GM13977 (cell line): ENCODE measurements at places on chromosomes 6 and 20.

DNA sequence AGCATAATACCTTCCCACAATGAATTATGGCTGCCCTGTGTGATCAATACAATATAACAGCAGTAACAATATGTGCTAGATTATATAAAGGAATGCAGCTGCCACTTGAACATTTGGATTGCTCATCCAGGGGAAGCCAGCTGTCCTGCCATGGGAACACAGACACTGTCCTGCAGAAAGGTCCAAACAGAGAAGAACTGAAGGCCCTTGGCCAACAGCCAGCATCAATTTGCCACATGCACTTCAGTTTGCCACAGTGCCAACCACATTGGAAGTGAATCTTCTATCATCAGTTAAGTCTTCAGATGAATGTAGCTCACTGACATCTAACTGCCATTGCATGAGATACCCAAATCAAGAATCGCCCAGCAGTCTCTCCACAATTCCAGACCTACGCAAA lies 332.4 kb downstream of the PRKN start:
- DNase-seq = no peak

DNA sequence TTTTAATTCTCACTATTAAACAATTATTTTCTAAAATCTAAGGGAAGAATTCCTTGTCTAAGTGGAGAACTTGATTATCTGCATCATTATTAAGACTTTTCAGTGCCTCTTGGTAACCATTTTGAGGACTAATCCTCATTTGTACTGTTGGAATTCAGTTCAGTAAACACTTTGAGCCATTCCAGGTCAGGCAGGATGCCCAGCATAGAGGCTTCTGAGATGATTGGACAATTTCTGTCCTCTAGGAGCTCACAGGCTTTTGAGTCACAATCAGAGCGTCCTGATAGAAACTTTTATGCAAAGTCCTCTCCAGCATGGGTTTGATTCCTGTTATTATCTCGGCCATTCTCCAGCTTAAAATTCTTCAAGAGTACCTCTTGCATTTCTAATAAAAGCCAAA lies 1304.6 kb downstream of the EPHA7 start:
- DNase-seq = no peak

GRCh38 chr6:110547266-110547964 lies 71.0 kb upstream of the SLC22A16 start:
- no peak for DNase-seq

- DNase-seq = no peak
Observed at GRCh38 chr20:37535443-37536132, 7.9 kb upstream of the BLCAP start.

- no peak for DNase-seq
Observed at GRCh38 chr6:31971279-31971992, 502 bp downstream of the DXO start.

DNA sequence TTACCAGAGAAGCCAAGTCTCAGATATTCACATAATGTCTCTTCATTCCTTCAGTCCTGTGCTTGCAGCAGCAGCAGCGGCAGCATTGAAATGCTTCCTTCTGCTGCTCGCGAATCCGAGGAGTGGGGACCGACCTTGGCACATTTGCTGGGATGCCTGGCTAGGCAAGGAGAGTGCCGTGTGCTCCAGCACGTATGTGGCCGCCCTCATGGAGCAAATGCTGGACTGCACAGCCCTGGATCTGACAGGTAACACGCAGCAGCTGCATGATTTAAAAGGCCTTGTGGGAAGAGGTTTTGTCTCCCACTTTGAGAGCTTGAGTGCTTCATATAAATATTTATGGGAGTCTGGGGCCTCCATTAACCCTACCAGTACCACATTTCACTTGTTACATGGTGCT lies 9.9 kb downstream of the MAFB start:
- DNase-seq = no peak

GRCh38 chr20:61290721-61291120 lies 38.7 kb downstream of the CDH4 start:
- no peak for DNase-seq

DNA sequence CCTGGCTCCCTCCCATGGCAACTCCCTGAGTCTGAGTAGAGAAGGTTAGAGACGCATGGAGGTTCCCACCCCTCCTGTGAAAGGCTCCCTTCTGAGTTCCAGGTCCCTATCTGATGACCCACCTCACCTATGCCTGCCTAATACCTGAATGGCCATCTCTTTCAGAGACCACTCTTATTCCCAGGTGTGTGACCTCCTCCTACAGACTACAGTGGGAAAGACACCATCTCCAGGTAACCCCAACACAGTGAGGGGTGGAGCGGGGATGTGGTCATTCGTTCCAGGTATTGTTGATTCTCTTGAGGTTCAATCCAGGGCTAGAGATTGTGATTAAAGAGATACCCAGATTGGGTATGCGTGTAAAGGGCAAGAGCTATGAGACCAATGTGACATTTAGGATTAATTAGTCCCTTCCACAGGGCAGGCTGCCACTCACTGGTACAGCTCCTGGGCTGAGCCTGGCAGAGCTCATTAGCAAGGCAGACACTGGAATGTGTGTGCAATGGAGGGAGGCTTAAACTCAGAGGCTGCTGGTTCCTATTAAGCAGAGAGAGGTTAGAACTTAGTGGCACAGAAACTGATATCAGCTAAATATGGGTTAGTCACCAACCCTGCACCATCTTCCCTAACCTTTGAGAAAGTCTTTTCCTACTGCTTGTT lies 46.5 kb upstream of the IER3 start:
- no peak for DNase-seq

DNA sequence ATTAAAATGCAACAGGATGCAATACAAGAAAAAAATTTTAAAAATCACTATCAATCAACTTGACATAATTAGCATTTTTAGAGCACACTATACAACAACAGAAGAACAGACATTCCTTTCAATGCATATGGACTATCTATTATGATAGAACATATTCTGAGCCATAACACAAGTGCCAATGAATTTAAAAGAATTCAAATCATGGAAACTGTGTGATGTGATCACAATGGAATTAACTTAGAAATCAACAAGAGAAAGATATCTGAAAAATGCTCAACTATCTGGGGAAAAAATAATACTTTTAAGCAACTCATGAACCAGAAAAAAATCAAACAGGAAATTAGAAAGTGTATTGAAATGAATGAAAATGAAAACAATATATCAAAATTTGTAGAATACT lies 106.3 kb downstream of the ADTRP start:
- no peak for DNase-seq

GRCh38 chr6:15901141-15902115 lies 227.5 kb upstream of the MYLIP start:
- peak; percentile 75 for DNase-seq

GRCh38 chr20:52889225-52889624 lies 82.9 kb upstream of the TSHZ2 start:
- DNase-seq = no peak

DNA sequence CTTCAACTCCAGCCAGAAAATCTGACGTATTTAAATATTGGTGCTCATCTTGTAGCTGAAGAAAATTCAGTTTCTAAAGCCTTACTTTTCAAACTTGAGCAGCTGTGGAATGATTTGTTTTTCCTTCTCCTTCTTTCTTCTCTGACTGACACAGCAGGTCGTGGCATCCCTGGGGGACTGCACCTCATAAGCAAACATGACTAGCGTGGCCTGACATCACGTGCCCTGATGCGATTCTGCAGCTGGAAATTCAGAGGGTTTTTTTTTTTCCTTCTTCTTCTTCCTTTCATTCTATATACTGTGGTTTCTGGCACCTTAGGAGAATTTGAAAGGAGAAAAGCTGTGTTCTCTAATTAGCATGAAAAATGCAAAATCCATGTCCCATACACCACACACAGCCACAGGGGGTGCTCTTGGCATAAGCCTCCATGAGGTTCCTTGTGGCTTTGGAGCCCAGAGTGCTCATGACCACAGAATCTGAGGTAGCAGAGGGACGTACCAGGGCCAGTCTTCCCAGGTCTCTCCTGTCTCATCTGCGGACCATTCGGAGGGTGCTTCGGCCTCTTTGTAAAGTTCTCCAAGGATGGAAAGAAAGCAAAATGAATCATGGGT lies 258.5 kb upstream of the CDH4 start:
- no peak for DNase-seq

GRCh38 chr20:4225745-4226144 lies 210.4 kb upstream of the RNF24 start:
- DNase-seq = no peak

DNA sequence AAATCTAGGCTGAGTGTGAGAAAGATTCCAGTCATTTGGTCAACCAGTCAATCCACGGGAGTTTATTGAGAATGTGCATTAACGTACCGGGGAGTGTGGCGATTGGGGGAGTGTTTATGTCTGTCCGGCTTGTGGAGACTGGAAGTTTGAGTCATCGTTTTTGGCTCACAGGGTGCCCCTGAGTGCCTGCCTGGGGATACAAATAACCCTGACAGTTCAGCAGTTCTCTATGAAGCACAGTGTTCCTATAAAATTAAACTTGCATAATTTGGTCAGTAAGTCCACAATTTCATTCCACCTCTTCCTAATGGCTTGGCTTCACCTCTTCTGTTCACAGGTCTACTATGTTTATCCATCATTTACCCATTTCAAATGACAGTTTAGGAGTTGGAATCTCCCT lies 72.6 kb upstream of the PLEKHG1 start:
- DNase-seq = no peak

DNA sequence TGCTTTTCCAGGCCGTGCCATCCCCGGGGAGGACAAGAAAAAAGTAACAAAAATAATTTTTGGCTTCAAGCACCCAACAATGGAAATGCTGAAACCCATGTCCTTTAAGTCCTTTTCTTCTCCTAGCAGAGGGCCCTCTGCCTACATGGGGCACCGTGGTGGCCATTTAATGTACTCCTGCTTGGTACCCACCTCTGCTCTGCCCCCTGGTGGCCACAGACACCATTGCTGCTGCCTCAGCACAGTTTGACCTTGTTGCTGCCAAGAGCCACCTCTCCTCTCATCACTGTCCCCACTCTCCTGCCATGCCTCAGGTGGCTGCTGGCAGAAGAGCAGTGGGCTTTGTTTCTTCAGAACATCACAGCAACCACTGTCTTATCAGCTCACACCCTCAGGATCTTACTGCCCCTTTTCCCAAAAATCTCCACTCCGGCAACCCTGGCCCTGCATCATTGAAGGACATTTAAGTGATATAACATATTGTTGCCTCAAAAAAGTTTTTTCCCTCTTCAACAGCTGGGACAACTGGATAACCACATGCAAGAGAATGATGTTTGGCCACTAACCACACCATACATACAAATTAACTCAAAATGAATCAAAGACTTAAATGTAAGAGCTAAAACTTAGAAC lies 12.9 kb upstream of the ARMC2 start:
- DNase-seq = peak; percentile 82

- DNase-seq = no peak
Observed at GRCh38 chr6:118212451-118213173, 305.5 kb downstream of the SLC35F1 start.

DNA sequence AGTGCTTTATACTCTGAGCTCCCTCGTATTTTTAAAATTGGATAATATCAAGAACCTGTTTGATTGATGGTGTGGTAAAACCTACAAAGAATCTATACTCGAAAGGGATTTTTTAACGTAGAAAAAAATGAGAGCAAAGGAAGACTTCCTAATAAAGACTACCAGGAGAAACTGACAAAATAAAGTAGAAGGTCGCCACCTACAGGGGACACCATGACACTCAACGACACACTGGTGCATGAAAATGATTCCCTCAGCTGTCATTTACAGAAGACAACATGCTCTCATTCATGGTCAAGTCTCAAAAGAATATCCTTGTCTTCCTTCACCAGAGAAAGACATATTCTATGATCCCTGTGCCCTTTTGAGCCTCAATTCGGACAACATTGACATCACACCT lies 10.1 kb upstream of the NHSL1 start:
- peak; percentile 26 for DNase-seq

DNA sequence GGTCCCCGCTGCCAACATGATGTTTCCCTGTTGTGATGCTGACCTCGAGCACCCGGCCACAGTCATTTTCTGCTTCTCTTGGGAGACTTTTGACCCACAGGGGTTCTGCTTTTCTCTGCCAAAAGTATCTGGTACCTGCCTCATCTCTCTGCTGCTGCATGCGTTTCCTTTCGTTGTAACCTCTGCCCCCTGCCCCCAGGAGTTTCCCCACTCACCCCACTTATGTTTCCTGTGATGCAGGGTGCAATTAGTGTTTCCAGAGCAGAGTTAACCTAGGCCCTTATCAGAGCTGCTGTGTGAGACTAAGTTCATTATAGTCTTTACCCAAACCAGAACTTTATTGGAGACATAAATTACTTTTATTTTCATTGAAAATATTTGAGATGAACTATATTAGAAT lies 65.2 kb upstream of the EDN3 start:
- DNase-seq = no peak

DNA sequence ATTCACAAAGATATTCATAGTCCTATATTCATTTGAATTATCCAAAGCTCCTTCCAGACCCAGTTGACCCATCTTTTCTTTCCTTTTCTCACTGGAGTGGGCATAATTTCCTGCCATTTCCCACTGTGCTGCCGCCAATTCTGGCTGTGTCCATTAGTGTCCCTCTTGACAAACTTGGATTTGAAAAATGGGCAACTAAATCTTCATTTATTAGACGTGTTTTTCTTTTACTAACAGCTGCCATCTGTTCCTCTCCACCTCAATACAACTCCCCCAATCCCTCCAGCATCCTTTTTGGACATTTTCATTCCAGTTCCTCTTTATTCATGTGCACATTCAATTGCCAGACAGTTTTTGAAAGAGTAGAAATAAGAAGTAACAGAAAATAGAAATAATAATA lies 90.5 kb downstream of the PCSK2 start:
- no peak for DNase-seq

GRCh38 chr20:46035713-46036112 lies 6.7 kb downstream of the SLC12A5 start:
- no peak for DNase-seq

- DNase-seq = no peak
Observed at GRCh38 chr6:38573801-38574395, 65.8 kb downstream of the BTBD9 start.

DNA sequence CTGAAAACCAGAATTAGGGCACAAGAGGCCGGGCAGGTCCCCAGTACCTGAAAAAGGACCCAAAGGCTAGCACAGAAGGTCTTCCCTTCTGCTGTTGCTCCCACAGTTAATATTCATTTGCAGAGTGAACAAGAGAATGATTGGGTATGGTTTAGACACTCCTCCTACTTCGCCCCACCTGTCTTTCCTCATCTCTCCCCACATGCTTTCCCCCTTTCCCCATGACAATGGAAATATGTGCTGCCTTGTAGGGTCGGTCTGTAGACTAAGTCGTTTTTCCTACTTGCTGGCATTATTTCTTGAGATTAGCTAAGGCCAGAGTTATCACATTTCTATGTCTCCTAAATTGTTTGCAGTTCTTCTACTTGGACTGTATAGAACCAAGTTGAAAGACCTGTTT lies 181.9 kb downstream of the PDE7B start:
- no peak for DNase-seq

GRCh38 chr20:13265941-13266340 lies 44.9 kb downstream of the ISM1 start:
- no peak for DNase-seq
